ENCODE measurements at places on chromosomes 5 and 9.
A peak's percentile ranks its signal among the peaks of the same experiment; 100 is the strongest.

DNA sequence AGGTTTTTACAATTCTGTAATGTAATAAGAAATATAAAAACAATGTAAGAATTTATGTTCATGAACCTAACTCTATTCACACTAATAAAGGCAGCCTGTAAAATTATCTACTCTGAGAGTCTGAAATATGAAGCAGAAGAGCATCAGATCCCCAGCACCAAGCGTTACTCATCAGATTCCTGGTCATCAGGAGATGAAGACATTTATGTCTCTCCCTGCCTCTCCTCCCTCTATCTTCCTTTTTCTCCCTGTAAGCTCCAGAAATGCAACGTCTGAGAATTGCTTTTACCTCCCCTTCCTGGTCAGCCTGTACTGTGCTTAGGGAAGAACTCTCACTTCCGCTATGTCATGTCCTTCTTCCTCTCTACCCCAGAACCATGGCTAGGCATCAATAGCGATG lies 114.4 kb upstream of the SLIT3 start:
- DNase-seq = no peak

DNA sequence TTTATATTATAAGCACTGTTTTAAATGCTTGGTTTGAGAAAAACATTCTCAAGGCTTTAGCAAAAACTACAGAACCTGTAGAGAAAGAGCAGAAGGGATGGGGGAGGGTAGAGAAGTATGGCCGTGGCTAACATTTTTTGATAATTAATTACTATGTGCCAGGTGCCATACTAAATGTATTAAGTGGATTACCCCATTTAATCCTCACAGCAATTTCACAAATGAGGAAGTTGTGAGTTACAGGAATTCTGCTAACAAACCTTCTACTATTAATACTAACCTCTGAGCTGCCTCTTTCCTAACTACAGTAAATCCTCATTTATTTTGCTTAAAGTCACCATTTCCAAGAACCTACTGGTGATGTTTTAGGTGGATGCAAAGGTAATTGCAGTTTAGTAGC lies 157.9 kb downstream of the RNF180 start:
- no peak for DNase-seq

- no peak for DNase-seq
These were observed 31.0 kb downstream of the AFAP1L1 start for GRCh38 chr5:149302641-149303040.

GRCh38 chr9:123741214-123741613 lies 188.7 kb downstream of the DENND1A start:
- DNase-seq = no peak

DNA sequence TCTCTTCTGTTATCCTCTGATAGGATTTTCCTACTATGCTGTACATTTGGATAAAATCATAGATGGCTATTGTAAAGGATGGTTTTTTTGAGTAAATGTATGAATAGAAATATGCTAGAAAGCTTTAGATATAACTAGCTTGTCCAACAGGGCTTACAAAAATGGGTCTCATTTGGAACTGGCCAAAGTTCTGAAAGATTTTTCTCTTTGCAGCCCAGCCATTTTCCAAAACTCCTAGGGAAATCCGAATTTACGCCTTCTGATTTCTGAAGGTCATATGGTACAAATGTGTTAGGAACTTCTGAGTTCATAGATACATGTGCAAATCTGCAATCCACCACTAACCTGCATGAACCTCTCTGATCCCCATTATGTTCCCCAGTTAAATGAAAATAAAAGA lies 603.9 kb upstream of the C9orf72 start:
- no peak for DNase-seq

GRCh38 chr5:114238771-114239313 lies 123.0 kb upstream of the KCNN2 start:
- DNase-seq = no peak

DNA sequence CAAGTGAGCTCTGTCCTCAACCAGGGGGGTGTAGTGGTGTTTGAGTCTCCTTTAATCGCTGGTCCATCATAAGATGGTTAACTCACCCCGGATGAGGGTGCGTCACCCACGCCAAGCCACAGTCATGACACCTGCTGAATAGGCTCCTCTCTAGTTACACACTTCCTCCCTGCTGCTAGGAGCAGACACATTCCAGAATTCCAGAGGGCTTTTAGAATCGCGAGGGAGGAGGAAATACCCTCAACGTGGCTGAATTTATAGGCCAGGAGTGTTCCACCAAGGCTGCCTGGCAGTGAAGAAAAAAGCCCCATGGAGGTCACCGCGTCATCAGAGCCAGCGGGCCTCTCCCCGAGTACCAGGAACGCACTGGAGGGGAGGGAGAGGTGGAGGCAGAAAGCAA lies 5.1 kb downstream of the GLRX start:
- no peak for DNase-seq

- no peak for DNase-seq
These were observed 296.1 kb upstream of the DMAC1 start for GRCh38 chr9:8095672-8096086.

GRCh38 chr9:127104581-127105311 lies 17.7 kb downstream of the ANGPTL2 start:
- DNase-seq = no peak

DNA sequence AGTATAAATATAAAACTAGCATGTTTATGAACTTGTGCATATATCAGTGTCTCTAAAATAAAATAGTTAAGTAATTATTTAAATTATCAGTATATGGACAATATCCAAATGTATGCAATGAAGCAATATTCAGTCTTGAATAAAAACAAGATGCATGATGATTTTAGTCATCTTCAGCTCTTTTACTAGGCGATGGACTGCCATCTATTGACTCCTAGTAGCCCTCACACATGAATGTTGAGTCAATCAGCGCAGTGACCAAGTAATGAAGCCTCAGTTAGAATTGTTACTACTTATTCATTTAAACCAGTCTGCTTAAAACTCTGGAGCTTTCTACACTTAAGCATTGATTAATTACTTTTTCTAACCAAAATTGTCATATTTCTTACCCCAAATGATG lies 92.9 kb upstream of the GRHPR start:
- DNase-seq = peak; percentile 11

GRCh38 chr9:113179839-113180238 lies 29.0 kb downstream of the SLC31A2 start:
- no peak for DNase-seq

GRCh38 chr5:87579678-87580077 lies 166.9 kb upstream of the CCNH start:
- no peak for DNase-seq

GRCh38 chr5:86806206-86806605 lies 188.5 kb downstream of the COX7C start:
- DNase-seq = no peak

- no peak for DNase-seq
These were observed 130.2 kb upstream of the ADAMTSL1 start for GRCh38 chr9:18343784-18344183.

DNA sequence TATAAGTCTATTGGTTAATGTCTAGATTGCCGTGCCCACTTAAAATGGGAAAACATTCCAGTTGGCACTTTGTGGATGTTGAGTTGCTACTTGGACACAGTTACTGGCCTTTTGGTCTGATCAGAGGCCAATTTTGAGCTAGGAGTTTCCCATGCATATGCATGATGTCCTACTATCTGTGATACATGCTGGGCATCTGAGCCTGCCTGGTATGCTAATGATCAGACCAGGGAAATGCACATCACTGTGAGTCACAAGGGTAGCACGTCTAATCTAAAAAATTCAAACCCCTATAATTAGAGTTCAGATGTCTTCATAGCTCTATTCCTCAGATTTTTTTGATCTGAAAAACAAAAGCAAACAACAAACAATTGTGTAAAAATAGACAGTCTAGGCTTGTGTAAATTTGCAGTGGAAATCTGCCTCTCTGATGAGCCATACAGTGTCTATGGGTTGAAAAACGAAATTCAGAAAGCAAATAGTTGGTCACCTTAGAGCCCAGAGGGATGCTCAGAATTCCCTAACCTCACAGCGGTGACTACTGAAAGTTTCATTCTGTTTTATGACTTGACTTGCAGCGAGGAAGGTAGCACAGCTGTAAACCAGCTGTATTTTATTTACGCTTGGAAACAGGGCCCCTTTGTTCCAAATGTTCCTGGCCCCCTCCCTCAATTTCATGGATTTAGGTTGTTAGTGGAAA lies 37.3 kb downstream of the PALM2AKAP2 start:
- DNase-seq = no peak

GRCh38 chr5:172111852-172112225 lies 76.2 kb downstream of the STK10 start:
- peak; percentile 75 for DNase-seq

DNA sequence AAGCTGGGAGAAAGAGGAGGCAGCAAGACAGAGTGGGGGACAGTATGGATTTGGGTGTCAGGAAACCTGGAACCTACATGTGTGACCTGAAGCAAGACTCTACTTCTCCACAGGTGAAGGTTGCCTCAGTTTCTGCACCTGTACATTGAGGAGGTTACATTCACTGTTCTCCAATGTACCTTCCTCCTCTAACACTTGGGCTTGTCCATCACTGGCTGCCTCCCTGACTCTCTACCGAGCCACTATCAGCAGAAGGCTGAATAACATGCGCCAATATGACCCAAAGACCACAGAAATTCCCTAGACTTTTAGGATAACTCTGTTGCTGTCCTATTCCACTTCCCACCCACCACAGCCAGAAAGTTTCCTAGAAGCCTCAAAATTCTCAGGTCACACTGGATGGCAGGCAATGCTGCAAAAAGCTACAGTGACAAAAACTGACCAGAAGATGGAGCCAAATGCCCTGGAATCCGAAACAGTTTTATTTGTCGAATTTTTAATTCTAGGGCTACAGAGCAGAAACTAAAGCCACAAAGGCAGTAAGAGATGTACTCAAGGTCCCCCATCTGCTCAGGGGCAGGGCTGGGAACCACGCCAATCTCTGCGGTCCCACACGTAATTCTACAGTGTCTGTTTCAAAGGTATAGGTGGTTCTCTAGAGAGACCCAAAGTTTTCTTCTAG lies 64.4 kb downstream of the FAM114A2 start:
- peak; percentile 49 for DNase-seq

DNA sequence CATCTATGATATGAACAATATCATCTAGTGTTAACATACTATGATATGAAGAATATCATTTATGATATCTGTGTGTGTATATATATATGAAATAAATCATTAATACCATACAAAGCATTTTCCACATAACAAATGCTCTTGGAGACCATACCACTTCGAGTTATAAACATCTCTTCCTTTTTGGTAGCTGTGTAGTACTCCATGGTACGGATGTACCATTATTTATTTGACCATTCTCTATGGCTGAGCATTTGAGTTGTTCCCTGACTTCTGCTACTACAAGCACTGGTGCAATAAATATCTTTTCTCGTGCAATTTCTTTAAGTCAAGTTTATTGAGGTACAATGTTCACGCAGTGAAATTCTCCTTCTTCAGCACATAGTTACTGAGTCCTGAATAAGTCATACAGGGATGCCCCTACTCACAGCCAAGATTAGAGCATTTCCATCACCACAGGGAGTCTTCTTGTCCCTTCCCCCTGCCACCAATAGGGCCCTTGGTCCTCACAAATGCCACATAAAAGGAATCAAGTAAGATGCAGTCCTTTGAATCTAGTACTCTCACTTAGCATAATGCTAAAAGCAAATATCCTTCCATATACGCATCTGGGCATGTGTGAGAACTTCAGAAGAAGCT lies 75.2 kb upstream of the SLC25A48 start:
- DNase-seq = no peak

Measured in muscle of arm (tissue), 14 donors.